NCI-H1417 treated with DMSO at 0.1 percent for 48 hours (cell line): ENCODE measurements at places on chromosomes 7 and 10.

- DNase-seq = no peak
Measured at GRCh38 chr7:81618396-81619014, 151.3 kb downstream of the HGF start.

DNA sequence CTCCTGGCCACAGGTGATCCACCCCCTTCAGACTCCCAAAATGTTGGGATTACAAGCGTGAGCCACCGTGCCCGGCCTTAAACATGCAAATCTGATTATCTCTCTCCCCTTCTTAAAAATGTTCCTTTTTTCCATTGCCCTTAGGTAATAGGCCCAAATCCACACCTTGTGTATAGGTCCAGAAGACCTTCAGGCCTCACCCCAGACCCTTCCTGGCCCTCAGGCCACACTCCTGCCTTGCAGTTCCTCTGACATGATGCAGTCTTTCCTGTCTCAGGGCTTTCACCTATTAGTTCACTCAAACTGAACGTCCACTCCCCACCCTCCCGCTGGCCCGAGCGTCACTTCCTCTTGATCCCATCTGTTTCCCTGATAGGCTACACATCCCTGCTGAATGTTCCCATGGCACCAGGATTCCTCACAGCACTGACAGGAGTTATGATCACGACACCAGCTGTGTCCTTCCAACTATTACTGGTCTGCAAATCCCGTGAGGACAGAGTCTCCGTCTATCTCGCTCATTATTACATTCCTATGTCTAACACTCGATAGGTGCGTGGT lies 46.4 kb downstream of the DENND2A start:
- DNase-seq = no peak

DNA sequence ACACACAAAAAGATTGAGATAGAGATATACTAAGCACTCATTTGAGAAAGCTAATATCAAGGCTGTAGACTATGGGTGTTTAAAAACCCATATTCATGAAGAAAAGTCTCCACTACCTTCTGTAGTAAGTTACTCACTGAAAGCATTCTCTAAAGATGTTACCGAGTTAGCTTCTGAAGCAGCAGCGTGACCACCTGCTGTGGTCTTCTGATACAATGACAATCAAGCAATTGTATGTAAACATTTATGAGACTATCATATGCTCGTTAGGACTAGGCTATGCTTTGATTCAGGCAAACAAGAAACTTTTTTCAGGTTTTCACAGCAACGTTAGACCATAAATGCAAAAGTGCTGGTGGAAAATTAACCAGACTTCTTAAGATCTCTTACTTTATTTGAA lies 11.2 kb downstream of the RHOBTB1 start:
- DNase-seq = no peak

DNA sequence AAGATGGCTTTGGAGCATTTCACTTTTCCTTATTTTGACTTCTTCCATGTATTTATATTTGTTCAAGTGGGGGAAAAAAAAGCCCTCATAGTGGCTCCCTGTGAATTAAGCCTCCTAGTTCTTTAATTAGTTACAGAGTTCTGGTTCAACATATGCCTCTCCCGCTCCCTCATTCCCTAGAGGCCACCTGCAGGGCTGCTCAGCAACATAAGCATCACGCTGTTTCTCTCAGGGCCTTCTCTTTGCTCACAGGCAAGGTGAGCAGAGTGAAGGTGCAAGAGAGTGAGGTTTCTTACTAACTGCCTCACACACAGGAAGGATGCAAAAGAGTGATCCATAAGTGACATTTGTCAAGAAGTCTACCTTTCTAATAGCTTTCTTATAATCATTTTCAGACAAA lies 196.7 kb downstream of the SEMA3E start:
- no peak for DNase-seq

DNA sequence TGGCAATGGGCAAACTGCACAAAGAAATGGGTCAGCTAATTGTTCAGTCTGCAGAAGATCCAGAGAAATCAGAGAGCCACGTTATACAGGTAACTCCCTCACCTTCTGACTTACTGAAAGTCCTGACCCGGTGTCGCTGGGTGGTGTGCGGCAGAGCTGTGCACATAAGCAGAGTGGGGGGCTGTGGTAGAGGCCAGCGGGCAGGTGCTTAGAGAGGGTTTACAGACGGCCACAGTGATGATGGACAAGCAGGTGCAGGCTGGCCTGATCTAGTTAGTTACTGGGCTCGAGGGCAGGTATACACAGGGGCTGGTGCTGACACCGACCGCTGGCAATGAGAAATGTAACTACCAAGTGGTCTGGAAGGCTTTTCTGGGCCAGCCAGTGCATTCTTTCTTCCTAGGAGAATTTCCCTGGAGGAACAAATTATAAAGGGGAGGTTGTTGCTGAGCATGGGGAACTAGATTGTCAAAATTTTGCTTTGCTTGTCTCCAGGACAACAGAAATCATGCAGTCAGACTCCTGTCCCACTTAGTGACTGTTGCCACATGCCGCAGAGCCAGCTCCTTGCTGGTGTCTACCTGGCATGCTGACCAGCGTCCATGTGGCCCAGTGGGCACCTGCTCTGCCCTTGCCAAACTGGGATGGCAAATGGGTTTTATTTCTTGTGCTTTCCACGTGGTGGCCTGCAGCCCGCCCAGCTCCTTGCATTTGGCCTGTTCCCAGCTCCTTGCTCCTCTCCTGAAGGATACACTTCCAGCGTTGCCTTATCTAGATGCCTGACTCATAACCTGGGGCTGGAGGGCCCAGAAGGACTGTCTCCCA lies 28.8 kb downstream of the DENND10 start:
- no peak for DNase-seq

- no peak for DNase-seq
Measured at GRCh38 chr7:106720641-106721040, 59.7 kb upstream of the CCDC71L start.

GRCh38 chr10:70503776-70504175 lies 25.2 kb downstream of the PALD1 start:
- no peak for DNase-seq

DNA sequence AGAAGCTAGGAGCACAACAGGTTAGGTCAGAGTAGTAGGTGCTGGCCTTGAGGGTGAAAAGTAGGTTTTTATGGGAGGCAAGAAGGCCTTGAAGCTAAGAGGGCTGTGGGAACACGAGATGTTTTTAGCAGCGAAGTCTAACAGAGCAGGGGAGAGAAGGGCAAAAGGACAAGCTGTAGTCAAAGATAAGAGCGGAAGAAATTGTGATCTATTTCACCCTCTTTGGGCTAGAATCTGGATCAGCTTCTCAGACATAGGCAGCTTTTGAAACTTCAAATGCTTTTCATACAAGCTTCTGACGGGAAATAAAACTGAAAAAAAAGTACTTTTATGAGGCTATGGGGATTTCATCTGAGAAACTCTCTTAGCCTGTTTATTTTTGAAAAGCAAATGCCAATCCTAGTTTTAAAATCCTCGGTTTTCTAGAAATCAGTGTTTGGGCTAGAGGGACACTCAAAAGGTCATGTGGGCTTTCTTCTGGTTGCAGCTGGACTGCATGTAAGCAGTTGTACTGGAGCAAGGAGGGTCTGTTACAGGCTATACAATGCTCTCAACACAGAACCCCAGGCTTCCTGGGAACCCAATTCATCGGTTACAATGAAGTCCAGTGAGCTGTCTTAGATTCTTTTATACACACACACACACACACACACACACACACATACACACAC lies 83.6 kb downstream of the RNF216 start:
- DNase-seq = no peak

DNA sequence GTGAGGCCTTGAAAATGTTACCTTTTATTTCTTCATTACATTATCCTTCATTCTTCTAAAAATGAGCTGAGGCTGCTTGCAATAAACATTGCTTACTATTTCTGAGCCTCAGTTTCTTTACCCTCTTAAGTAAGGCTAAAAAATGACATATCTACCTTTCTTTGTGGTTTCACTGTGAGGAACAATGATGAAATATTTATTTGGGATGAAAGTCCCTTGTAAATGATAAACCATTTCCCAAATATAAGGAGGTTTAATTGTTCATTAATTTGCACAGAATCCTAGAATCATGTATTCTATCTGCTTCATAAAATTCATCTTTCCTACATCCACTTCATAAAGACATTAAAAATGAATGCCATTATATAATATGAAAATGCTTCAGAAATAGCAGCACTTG lies 27.9 kb downstream of the ZC3HAV1 start:
- no peak for DNase-seq

- DNase-seq = no peak
Measured at GRCh38 chr7:158587162-158588084, at the start of gene PTPRN2. Gene PTPRN2, minus strand, starts transcription at chr7:158587823.

DNA sequence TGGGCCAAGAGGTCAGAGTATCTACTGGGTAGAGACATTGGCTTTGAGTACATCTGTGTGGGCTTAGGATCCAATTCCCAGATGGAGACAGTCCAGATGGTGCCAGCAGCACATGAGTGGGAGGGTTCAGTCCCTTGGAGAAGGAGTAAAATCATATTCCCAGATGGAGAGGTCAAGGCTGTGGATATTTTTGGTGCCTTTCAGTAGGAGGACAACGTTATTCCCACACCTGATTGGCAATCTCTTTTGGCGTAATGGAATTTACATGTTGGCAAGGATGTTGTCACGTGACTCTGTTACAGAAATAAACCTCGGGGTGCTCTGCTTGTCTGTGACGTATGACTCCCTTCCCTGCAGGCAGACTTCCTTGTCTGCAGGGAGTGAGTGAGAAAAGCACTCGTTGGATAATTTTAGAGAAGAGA lies 27.6 kb downstream of the NPS start:
- DNase-seq = no peak

DNA sequence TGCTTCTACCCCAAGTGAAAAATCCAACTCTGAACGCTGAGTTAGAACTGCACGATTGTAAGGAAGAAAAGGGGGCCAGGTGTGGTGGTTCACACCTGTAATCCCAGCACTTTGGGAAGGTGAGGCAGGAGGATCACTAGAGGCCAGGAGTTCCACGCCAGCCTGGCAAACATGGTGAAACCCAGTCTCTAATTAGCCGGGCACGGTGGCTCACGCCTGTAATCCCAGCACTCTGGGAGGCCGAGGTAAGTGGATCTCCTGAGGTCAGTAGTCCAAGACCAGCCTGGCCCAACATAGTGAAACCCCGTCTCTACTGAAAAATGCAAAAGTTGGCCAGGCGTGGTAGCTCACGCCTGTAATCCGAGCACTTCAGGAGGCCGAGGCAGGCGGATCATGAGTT lies 9.0 kb downstream of the GUSB start:
- DNase-seq = no peak

GRCh38 chr10:125284875-125285597 lies 124.7 kb upstream of the CTBP2 start:
- no peak for DNase-seq

DNA sequence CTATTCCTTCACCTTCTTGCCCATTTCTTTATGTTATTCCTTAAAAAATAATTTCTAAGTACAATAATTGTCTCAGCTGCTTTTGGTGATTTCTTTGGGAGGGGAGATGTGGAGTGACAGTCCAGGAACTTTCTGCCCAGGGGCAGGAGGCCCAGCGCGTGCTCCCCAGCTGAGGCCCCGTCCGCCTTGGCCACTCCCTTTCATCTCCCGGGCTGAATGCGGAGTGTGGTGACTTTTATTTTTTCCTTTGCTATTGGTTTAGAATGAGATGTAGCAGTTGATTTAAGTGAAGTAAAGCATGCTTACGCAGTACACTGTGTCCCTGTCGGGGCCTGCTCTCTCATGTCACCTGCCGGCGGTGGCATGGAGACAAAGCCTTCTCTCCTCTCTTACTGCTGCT lies 141.6 kb downstream of the MGMT start:
- DNase-seq = no peak

- no peak for DNase-seq
Measured at GRCh38 chr10:81662837-81663236, 212.2 kb upstream of the NRG3 start.

GRCh38 chr7:101913247-101913721 lies 95.9 kb downstream of the CUX1 start:
- no peak for DNase-seq

- DNase-seq = no peak
Measured at GRCh38 chr10:37711617-37712488, 145.6 kb downstream of the ZNF248 start.

DNA sequence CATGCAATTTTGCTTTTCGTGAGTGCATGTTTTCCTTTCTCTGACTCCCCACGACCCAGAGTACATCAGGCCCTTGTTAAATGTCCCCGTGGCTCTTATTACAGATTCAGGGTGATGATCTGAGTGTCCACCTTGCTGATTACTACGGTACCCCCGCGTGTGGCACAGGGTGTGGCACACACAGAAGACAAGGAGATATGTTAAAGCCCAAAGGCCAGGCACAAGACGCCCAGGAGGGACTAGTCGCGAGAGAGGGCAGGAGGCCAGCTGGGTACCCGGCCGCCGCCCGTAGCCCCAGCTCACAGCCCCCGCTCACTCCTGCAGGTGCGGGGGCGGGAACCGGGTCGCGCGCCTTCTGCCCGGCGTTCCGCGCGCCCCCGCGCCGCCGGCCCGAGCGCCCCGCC lies 281 bp upstream of the EXOC6 start:
- no peak for DNase-seq

GRCh38 chr7:10721289-10721688 lies 252.4 kb upstream of the PHF14 start:
- DNase-seq = no peak

- DNase-seq = no peak
Measured at GRCh38 chr7:132393789-132394261, 182.4 kb downstream of the PLXNA4 start.

GRCh38 chr7:143905509-143905908 lies 3.5 kb upstream of the TCAF1 start:
- no peak for DNase-seq

DNA sequence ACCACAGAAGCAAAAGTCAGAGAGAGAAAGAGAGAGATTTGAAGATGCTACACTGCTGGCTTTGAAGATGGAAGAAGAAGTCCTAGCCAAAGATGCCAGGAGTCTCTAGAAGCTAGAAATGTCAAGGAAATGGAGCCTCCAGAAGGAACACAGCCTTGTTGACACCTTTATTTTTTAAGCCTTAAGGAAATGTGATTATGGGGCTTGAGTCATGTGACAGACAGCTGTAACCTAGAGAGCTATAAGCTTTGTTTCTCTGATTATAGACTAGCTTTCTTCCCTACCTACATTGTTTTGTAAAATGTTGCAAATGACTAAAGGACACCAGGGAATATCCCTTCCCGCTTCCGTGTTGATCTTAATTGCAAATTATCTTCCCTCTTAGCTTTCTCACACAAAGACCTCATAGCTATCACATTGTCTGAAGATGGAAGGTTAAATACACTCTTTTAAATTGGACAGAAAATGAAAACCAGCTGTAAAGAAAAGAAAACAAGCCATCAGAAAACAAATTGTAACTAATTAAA lies 199.9 kb downstream of the ARHGAP12 start:
- no peak for DNase-seq

DNA sequence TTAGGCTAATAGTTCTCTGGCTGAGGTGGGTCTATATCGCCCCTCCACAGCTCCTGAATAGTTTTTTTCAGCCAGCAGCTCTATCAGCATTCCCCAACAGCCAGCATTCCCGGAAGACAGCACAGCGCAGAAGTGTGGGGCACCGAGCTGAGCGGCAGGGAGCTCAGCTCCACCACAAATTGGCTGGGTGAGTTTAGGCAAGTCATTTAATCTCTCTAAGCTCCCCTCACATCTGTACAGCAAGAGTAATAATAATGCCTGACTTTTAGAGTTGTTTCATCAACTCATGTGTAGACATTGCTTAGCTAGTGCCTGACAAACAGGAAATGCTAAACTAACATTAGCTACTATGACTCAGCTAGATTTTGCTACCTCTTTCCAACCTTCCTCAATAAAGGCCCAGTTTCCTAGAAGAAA lies 247.9 kb upstream of the PTN start:
- DNase-seq = no peak

GRCh38 chr10:73872190-73872710 lies 2.1 kb downstream of the CAMK2G start:
- DNase-seq = no peak
